ENCODE measurements at places on chromosomes 11 and 22. TPM values are rescaled to one million over a fixed set of nuclear protein-coding genes. Genes with fewer than 3 reads are reported as not detected.

SHANK3 gene
- 0.18 TPM for total RNA-seq

GPHA2 gene
- not detected for total RNA-seq

RIMBP3B gene
- 0.28 TPM for total RNA-seq

ACR gene
- not detected for total RNA-seq

TRPM5 gene
- total RNA-seq = not detected

CHCHD10 gene
- total RNA-seq = 2.2 TPM

RFPL2 gene
- total RNA-seq = not detected

MPZL2 gene
- total RNA-seq = not detected

TAGLN gene
- total RNA-seq = 1,558 TPM

All from IMR-90 (cell line).